NCI-H1694 (cell line): ENCODE measurements at places on chromosomes 11 and 22.

DNA sequence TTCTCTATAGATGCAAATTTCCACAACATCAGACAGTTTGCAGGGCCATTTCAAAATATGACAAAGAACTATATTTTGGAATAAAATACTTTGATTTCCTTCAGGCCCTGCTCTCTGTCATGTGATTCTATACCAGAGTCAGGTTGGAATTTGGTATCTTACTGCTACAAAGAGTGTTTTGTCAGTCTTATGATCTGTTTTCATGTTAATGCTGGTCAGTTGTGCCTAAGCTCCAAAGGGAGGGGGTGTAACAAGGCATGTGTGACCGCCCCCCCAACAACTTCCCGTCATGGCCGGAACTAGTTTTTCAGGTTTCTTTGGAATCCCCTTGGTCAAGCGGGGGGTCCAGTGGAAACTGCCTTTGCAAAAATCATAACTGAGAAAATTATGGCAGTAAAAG is 15.1 kb downstream of the C11orf96 start:
- DNase-seq, result no peak

- DNase-seq, result no peak
Measured at GRCh38 chr11:13883042-13883441, 79.5 kb upstream of the SPON1 start.

DNA sequence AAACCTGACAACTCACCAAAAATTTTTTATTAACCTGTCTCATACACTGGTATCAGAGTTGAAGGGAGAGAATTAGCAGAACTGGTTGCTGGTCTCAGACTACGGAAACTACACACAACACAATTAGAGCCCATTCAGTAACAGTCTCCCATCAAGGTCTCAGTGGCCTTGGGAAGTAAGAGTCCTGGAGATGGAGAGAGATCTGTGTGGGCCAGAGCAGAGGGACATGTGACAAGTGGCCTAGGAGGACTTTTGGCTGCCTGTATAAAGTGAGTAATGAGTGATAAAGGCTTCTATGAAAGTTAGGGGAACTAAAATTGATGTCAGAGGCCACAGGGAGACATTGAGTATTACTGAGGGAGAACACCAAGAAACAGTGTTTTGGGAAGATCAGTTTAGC is 58.9 kb downstream of the PARVA start:
- DNase-seq, result no peak

GRCh38 chr11:130146796-130147195 is 12.8 kb upstream of the ST14 start:
- no peak for DNase-seq

DNA sequence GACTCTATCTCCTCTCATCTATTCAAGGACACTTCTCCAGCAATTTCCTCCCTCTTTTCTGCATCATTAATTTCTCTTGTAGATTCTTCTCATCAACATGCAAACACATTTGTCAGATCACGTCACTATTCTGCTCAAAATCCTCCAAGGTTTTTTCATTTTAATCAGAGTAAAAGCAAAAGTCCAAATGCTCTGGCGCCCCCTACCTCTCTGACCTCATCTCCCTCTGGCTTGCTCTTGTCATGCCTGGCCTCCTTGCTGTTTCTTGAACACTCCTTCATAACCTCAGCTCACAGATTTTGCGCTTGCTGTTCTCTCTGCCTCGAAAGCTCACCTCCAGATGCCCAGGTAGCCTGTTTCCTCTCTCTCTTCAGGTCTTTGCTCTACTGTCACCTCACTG is 22.4 kb downstream of the RTCB start:
- DNase-seq, result no peak

DNA sequence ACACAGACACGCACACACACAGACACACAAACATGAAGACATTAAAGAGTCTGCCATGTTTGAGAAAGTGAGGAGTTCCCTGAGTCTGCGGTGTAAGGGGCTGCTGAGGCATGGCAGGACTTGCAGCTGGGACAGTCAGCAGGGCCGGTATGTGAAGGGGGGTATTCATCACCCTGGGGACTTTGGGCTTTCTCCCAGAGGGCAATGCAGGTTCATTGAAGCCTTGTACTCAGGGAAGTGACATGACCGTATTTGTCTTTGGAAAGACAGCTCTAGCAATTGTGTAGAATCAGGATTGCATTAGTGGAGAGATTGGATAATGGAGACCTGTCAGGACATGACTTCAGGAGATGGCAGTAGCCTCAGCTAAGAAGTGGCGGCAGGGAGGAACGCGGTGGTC is 9.4 kb upstream of the ADAMTS8 start:
- DNase-seq, result no peak

GRCh38 chr11:45968901-45969300 is 46.4 kb downstream of the LARGE2 start:
- DNase-seq, result no peak

- DNase-seq, result no peak
Measured at GRCh38 chr11:69956669-69957190, 121.4 kb upstream of the ANO1 start.
